ENCODE measurements at places on chromosomes 5 and 9.

GRCh38 chr9:75983319-75984045, 93.0 kb downstream of the PCSK5 start:
- no peak for DNase-seq

DNA sequence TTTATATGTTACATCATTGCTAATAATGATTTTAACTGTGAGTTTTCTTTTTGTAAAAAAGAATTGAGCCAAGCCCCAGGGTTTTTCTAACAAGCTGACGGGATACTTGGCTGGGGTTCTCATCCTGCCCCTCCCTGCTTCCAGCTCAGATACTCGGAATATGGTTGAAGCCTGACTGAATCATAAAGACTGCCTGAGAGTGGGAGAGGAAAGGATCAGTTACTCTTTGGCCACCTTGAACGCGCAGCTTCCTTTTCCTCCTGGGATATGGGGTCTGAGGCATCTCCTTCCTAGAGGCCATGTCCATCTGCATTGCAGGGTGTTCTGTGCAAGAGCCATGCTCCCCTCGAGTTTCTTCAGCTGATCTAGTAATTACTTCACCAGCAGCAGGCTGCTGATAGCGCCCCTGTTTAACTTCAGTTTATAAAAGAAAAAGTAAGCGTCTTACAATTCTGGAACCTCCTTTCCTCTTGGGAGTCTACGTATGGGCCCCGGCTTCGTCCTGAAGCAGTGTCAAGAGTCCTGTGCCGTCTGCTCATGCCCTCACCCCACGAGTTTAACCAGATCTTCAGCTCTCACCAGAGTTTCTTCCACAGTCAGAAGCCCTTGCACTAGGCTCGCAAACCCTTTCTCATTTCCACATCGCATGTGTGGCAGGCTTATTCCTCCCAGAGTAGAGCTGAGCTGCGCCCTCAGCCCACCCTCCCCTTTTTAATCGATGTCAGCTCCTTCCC, 130.0 kb downstream of the MVB12B start:
- DNase-seq = no peak

GRCh38 chr9:13642646-13643045, 363.2 kb upstream of the MPDZ start:
- no peak for DNase-seq

DNA sequence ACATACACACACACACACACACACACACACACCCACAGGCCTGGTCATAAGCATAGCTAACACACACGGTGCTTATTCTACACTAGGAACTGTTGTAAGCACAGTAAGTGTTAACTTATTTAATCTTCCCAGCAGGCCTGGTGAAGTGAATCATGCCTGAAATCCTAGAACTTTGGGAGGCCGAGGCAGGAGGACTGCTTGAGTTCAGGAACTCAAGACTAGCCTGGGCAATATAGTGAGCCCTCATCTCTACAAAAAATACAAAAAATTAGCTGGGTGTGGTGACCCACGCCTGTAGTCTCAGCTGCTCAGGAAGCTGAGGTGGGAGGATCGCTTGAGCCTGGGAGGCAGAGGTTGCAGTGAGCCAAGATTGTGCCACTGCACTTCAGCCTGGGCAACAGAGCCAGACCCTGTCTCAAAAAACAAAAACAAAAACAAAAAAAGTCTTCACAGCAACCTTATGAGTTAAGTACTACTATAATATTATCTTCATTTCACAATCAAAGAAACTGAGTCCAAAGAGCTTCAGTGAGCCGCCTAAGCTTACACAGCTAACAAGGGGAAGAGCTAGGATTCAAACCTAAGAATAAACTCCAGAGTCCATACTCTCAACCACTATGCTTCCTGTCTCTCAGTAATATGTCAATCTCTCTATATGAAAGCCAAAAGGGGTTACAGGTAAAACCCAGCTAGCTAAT, 2.3 kb downstream of the MEGF9 start:
- DNase-seq = no peak

DNA sequence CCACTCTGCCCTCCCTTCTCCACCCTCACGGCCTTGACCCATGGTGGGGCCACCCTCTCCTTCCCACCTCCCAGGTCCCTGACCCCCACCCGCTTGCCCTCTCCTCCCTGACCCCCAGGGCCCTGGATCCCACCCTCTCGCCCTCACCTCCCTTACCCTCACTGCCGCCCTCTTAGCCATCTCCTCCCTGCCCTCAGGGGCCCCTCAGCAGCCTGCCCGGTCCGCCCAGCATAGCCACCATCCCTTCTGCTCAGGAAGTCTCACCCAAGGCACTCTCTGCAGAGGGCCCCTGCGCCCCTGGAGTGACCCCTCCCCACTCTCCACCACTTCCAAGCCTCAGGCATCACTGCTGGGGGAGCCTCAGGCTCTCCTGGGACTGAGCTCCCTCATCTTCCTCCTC, 66.3 kb downstream of the MRPL36 start:
- DNase-seq = peak; percentile 27

DNA sequence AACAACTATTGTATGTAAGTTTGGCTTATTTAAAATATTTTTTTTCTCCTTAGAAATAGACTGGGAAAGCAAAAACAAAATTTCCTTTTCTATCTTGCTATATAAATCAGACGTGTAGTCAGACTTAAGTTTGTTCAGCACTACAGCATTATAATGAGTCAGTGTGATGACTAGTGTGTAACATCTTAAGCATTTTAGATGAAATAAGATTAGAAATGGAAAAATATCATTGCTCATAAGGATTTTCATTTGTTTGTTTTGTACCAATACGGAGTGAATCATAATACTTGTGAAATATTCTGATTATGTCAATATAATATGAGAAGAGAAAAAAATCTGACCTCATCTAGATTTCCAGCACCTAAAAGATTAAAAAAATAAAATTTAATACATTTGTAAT, 64.7 kb upstream of the RICTOR start:
- DNase-seq = no peak

DNA sequence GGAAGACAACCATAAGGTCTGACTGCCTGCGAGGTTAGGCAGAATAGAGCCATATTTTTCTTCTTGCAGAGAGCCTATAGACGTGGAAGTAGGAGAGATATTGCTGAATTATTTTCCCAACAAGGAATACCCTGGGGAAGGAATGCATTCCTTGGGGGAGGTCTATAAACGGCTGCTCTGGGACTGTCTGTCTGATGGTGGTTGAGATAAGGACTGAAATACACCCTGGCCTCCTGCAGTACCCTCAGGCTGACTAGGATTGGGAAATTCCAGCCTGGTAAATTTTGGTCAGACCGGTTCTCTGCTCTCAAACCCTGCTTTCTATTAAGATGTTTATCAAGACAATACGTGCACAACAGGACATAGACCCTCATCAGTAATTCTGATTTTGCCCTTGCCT, 617.5 kb upstream of the GRIN3A start:
- DNase-seq = no peak

GRCh38 chr9:113454914-113455761, 8.4 kb upstream of the RGS3 start:
- DNase-seq = peak; percentile 57

DNA sequence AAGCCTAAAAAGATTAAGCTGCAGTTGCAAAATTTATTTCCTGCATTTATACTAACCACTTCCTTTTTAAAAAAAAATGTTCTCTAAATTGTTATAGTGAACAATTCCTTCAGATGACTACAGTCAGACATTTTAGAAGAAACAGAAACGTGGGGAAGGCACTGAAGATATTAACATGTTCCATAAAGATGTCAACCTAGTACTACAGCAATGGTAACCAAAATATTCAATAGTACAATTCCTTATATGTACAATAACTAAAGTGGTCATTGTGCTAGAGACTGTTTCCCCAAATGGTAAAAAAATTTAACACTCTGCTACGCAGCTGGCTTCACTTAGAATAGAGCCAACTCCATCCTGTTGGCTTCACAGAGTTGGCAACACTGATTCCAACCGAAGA, 97.7 kb downstream of the FNBP1 start:
- no peak for DNase-seq

- DNase-seq = no peak
Observed at GRCh38 chr5:161410640-161411039, 135.9 kb downstream of the GABRB2 start.

DNA sequence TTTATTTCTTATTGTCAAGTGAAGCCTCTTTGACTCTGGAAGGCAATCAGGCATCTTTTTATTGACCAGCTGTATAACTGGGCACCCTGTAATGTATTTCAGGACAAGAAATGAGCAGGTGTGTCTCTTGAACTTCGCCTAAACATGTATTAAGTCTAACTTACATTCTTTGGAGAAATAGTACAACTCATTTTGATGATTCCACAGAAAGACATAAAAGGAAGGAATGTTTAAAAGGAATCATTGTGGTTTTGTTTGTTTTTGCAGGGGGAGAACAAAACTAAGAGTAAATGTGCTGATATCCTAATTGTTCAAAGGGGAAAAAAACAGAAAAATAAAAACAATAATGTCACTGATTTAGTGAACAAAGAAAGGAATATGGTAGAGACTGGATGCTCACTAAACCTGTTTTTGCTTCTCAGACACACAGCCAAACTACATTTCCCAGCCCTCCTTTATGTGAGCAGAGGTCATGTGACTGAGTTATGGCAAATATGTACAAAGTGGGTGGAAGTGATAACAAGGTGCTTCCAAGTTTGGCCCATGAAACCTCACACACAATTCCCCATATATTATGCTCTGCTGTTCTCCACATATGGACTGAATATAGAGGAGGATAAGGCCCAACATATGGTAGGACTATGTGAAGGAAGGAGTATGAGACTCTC, 150.6 kb upstream of the ACOT12 start:
- DNase-seq = no peak

- DNase-seq = no peak
Observed at GRCh38 chr9:88502552-88503034, 32.4 kb upstream of the NXNL2 start.

GRCh38 chr9:106583751-106584150, 279.2 kb upstream of the ZNF462 start:
- peak; percentile 57 for DNase-seq
